Fibroblast of villous mesenchyme (primary cell): ENCODE measurements at places on chromosomes 2 and 18.
A peak's percentile ranks its signal among the peaks of the same experiment; 100 is the strongest.

- peak; percentile 16 for DNase-seq
These were observed 36.8 kb downstream of the DRC1 start for GRCh38 chr2:26438526-26438925.

DNA sequence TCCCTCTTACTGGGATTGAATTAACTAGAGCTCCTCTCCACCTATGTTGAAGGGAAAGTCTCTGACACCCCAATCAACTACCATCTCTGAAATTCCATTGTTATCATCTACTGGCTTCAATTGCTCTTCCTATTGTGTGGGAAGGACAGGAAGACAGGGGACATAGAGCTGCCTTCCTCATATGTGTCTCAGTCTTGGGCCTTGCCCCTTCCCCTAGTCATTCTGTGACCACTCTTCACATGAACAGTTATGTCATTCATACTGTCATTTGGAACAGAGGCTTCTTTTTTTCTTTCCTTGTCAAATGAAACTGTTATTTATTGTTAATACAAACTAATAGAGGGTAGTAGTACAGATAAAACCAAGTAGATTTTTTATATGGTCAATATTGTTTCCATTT is 69.6 kb upstream of the EMILIN2 start:
- no peak for DNase-seq

DNA sequence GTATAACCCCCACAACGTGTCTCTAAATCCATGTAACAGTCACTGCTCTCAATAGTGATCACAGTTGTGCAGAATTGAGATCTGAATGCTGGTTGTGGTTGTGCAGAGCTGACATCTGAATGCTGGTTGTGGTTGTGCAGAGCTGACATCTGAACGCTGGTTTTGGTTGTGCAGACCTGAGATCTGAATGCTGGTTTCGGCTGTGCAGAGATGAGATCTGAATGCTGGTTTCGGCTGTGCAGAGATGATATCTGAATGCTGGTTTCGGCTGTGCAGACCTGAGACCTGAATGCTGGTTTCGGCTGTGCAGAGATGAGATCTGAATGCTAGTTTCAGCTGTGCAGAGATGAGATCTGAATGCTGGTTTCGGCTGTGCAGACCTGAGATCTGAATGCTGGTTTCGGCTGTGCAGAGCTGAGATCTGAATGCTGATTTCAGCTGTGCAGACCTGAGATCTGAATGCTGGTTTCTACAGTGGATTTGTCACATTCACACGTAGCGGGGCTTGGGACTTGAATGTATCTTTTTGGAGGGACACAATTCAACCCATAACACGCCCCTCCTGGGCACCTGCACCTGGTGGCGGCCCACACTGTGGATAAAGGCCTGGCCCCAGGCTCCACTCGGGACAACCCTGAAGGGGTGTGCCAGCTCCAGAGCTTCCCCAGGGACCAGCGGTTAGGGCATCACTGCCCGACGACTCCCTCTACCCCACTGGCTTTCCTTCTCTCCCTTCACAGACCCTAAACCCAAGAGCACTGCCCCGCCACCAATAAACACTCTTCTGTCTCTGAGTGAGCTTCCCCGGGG is 51.1 kb upstream of the SLC66A3 start:
- no peak for DNase-seq

DNA sequence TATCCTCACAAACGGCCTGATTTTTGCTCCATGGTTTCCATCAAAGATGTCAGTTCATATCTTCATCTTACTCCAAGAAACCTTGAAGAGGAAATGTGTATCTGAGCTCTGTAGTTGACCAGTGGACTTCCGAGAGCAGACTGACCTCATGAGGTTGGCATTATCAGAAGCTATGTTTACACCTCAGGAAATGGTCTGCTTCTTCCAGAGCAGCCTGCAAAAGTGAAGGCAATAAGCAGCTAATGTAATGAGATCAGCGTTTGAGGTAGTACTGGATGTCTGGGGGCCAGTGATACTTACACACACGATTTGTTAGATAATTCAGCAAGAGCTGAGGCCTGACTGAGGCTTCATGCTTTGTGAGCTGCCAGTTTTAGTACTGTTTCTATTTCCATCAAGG is 189.7 kb downstream of the LRRTM1 start:
- no peak for DNase-seq

DNA sequence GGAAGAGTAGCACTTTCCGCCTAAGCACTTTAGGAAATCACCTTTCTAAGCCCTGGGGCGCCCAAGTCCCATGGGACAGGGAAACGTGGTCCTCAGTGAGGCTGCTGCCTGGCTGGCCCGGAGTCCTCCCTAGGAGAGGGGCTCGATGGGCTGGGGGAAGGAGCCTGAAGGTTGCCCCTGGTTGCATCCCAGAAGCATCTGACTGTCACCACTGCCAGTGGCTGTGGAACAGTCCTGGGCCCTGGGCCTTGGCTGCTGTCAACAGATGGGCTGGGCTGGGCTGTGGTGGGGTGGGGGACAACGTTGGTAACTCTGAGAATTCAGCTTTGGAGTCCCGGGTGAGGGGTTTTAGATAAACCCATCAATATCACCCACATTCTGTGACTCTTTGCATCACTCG is 22.5 kb downstream of the ASB1 start:
- no peak for DNase-seq

- DNase-seq = no peak
These were observed 230.0 kb upstream of the GYPC start for GRCh38 chr2:126425943-126426342.

DNA sequence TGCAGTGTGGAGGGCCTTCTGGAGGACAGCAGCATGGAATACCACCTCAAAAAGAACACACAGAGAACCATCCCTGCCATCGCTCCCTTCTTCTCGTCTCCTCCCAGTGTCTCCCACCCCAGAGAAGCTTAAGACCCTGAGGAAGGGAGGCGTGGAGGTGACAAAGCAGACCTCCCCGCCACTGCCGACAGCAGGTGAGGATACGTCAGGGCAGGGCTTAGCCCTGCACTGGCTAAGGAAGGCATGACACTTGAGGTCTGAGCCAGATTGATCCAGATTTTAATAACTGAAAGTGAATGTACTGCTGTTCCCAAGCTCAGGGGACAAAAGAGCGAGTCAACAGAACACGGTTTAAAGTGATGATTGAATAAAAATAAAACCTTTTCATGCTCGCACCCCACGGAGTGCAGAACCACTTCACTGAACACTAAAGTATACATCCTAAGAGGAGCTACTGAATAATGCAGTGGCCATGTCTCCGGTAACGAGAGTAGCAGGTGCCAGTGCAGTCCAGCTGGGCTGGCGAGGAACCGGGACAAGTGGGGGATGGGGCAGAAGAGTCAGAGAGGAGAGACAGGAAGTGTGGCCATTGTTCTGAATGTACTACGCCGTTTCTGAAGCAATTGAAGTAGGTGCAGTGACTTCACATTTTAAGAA is 391.0 kb downstream of the CDH2 start:
- DNase-seq = no peak

DNA sequence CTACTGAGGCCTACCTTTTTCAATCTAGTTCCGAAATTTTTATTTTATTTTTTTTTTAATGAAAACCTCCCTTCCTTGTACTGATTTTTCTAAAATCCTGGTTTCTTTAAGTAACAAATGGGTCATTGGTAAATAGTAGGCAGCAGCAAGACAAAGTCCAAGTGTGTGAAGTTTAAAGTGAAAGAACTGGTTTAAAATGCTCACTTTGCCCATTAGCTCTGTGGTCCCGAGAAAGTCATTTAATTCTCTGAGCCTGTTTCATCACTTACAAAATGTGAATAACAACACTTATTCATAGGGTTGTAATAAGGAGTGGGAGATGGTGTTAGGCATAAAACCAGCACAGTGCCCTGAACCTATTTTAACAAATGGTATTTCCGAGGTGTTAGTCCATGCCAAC is 426.2 kb downstream of the ERBB4 start:
- no peak for DNase-seq

DNA sequence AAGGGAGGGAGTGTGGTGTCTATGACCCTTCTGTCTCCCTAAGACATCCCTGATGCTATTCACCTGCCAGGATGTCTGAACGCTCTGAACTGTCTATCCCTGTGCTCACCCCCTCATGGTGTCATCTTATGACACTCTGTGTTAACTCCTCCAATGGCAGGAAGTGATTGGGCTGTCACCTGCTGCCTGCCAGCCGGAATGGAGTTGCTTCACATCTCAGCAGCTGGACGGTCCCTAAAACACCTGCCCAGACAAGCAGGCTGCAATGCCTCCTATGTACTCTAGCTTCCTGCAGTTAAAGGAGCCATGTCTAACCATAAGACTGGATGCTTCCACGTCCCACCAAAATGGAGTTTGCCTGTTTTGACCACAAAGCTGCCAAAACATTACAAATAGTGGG is 99.9 kb downstream of the CPO start:
- no peak for DNase-seq

- DNase-seq = peak; percentile 85
These were observed 36.6 kb upstream of the STAT1 start for GRCh38 chr2:191050640-191050987.

- no peak for DNase-seq
These were observed 404.4 kb downstream of the SOCS6 start for GRCh38 chr18:70693246-70693645.

DNA sequence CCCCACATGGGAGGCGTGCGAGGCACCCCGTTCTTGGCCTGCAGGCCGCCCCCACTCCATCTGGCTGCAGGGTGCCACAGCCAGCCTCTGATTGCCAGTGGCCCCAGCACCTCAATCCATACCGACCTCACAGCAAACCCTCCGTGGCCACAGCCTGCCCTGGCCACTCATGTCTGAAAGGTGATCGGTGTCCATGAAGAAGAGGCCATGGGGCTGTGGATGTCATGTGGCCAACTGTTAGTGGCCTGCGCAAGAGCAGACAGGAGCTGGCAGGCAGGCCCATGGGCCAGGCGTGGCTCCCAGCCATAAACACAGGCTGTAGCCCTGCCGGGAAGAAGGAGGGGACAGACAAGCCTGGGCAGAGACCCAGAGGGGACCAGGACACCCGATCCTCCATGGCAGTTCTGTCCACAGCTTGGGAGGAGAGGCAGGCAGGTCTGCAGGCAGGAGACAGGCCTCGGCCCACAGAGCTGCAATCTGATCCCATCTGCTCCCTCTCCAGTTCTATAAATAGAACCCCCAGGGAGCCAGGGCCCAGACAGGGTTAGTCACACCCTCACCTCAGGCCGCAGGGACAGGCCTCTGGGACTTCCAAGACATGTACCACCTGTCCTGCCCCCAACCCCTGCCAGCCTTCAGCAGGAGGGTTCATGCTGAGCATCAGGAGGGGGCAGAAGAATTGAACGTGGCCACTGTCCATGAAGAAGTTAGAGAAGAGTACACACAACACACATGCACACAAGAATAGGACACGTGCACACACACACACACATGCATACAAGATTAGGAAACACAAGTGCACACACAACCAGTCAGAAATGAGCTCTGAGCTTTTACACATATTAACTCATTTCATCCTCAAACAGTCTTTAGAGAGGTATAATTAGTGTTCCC is 16.9 kb downstream of the STEAP3 start:
- DNase-seq = peak; percentile 85

DNA sequence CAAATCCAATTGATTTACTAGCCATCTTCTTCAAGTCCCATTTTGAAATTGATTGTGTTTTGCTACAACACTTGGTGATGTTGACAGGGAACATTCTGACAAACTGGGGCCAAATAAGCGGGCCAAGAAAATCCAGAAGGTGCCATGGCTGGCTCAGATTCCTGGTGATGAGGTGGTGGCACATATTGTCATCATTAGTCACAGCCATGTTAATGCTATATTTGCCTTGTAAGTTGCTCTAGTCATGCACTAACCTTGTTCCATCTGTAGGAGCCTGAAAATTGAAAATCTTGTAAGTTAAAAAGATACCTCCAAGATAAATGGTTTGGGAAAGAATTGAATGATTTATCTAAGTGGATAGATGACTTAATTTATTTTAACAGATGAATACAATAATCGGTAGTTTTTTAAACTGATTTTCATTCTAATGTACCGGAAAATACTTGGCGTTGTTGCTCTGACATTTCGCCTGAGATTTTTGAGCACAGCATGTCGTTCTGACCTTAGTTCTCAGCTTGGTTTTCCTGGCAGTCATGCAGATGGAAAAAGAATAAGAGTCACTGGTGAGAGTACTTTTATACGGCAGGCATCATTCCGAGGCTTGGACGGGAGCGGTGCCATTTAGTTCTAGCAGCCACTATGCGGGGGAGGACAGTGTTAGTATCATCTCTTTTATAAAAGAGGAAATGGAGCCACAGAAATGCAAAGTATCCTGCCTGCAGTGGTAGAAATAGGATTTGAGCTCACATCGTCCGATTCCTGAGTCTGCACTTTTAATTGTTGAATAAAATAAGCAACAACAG is 133.9 kb downstream of the ZNF532 start:
- DNase-seq = peak; percentile 78

DNA sequence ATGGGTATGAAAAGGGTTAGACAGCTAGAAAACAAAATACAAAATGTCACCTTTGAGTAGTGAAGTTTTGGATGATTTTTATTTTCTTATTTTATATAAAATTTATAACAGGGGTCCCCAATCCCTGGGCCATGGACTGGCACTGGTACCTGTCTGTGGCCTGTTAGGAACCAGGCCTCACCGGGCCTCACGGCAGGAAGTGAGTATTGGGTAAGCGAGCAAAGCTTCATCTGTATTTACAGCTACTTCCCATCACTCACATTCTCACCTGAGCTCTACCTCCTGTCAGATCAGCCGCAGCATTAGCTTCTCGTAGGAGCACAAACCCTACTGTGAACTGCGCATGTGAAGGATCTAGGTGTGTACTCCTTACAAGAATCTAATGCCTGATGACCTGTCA is 202.8 kb upstream of the TWIST2 start:
- DNase-seq = no peak

- DNase-seq = peak; percentile 37
These were observed 93.1 kb downstream of the CABLES1 start for GRCh38 chr18:23228102-23229061.

DNA sequence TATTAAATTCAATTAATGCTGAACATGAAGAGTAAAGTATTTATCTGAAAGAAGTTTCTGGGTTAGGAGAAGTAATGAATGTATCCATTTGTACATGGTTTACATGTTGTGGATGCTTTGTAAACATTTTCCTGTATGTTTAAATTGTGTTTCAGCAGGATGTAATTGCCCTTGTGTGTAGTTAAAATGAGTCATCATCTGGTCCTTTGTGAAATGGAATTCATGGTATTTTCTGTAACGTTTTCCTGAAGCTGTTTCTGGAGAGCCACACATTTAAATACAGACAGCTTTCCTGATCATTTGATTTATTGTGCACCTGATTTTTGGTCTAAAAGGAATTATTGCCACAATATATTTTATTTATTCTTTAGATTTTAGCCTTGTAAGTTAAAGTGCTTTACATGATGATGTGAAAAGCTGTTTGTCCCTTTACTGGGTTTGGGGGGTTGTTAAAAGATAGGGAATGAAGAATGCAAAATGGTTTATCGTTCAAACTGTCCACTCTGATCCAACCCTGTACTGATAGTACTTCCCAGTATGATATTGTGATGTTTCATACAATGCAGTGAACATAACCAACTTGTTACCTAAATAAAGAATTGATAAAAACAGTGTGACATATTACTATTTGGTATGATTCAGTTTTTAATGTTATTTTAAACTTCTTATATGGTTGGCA is 41.7 kb upstream of the SLC3A1 start:
- DNase-seq = peak; percentile 56

DNA sequence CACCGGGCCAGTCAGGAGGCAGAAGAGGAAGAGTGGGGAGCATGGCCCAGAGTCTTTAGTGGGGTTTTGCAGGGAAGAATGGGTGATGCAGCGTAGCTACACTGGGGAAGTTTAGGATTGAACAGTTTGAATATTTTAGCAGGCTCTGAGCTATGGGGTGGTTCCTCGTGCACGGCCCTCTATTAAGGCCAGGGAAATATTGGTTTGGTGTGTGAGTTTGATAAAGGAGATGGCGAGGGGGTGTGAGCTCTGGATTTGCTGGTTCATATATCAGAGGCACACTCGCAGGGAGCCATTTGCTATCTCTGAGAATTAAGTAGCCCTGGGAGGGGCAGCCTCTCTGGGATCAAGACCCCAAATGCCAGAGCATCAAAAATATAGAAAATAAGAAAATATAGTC is 50.1 kb downstream of the BOLA3 start:
- no peak for DNase-seq
